ENCODE measurements at places on chromosomes 16 and 17.
A peak's percentile ranks its signal among the peaks of the same experiment; 100 is the strongest.

- DNase-seq = no peak
These were observed 8.8 kb upstream of the KRT31 start for GRCh38 chr17:41406205-41406604.

DNA sequence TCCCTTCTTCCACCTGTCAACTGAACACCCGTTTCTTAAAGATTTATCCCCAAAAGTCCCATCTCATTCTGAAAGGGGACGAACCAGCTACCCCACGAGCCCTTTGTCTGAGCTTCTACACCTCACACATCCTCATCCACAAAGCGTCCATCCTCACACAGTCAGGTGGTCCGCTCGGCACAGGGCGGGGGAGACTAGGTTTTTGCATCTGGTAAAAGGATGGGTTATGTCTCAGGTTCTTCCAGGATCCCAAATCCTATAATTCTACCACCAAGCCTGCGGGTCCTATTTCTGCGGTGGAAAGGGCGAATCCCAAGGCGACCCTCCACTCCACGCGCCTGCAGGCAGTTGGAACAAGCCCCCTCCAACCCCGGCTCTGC lies 458 bp downstream of the GFOD2 start:
- no peak for DNase-seq

- peak; percentile 46 for DNase-seq
These were observed 4.6 kb downstream of the SMCR8 start for GRCh38 chr17:18319604-18320256.

GRCh38 chr17:76088041-76088867 lies 9.3 kb downstream of the ZACN start:
- no peak for DNase-seq

DNA sequence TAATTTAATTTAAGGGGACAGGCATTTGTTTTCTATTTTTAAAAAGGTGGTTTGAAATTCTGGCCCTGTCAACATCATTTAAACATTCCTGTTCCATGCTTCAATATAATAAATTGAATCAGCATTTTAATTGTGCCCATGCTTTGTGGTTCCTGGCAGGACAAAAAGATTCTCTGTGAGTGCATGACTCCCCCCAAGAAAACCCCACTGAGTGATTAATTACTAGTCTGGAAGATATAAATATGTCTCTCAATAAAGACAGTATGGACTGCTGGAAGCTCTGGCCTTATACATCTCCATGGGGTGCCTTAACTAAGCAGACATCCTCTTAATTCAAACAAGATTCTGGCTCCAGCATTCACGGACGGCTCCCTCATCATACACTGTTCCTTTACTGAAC lies 95.0 kb upstream of the PSMD7 start:
- DNase-seq = no peak

GRCh38 chr16:2516391-2517240 lies 2.9 kb downstream of the ATP6V0C start:
- no peak for DNase-seq

DNA sequence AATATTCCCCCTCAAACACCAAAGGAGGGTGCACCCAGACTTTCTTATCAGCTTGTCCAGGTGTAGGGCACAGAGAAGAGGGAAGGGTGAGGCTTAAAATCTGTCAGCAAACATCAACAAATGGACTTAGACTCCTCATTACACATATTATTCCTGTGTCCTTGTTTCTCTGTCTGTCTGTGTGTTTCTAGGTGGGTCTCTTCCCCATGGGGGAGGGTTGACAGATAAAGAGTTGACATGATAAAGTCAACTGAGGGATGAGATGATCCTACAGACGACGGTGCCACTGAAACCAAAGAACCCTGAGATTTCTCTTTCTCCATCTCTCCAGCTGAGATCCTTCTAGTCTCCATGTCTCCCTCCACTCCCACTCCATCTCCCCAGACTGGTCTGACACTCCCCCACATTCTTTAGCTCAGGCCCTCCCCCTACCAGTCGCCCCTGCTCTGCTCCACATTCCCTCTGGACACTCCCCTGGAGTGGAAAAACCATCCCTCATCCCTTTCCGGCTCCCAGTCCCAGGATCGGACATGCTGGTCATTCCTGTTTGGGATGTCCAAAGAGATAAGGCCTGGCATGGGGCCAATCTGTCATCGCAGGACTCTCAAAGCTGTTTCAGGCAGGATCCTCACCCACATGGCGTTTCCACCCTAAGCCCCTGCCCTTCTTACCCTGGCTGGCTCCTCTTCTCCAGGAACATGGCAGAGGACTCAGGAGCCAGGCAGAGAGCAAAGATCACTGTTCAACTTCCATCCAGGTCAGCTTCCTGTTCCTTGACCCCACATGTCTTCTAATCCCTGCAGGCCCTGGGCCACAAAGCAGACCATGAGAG lies 2.9 kb upstream of the ITGA3 start:
- DNase-seq = no peak

DNA sequence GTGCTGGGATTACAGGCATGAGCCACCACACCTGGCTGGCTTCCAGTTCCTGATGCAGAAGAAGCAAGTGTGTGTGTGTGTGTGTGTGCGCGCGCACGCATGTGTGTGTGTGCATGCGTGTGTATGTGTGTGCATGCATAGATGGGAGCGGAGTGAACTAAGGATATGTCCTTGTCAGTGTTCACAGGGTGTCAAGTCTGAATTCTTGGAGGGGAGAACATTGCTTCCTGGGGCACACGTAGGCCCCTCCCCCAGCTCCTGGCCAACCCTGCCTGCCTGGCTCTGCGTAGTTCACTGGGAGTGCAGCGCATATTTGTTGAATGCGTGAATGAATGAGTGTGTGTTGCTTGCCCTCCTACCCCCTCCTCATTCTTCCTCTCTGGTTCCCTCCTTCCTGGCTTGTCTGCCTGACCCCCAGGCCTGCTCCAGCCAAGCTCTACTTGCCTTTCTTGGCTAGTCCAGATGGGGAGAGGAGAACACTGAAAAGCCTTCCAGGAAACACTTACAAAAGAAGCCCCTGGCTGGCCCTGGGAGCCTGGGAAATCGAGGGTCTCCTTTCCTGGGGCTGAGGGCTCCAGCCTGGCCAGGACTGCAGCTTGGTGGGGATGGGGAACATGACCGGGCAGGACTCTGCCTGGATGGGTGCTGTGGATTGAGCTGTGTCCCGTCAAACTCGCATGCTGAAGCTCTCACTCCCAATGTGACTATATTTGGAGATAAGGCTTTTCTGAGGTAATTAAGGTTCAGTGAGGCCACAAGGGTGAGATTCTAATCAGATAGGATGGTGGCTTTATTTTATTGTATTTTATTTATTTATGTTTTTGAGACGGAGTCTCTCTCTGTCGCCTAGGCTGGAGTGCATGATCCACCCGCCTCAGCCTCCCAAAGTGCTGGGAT lies 27.9 kb downstream of the IGFBP4 start:
- no peak for DNase-seq

DNA sequence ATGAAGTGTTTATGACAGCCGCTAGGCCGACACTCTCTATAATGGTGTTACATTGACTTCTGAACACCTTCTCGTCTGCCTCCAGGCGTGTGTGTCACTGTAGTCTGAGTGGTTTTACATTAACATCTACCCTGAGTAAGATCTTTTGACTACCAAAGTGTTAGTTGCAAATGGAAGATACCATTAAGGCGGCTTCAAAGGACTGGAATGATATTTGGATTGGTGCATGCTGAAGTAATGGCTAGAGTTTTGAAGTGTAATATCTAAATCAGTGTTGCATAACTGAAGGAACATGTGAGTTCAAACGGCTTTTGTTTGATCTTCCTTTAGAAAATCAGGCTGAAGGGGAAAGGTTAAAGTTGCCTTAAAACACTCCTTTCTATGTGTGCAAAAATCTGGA lies 52.2 kb downstream of the BCAS3 start:
- no peak for DNase-seq

DNA sequence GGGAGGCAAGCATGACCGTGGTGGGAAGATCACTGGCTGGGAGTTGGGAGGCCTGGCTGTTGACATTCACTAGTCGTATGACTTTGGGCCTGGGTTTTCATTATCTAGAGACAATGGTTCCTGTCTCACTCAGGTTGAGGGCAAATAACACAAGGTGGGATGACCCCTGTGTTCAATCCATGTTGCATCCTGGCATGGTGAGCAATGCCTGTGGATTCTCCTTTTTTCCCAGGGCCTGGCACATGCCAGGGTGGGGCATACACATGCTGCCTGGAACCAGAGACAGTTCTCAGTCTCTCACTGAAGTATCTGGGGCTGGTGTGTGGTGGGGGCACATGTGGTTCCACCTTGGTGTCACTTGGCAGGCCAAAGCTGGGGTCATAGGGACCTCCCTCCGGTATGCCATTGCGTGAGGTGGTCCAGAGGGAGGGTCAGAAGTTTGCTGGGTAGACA lies 5.4 kb downstream of the THRA start:
- no peak for DNase-seq

DNA sequence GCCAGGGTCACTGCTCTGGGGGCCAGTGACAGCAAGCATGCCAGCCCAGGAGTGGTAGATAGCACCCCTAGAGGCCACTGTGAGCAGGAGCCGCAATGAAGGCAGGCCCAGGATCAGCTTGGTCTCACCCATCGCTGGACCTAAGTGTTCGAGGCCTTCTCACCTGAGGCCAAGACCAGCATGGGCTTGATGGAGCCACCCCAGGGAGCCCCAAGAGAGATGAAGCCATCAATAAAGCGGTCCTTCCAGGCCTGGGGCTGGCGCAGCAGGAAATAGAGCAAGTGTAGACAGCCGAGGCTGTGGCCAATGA lies 1.8 kb downstream of the LCAT start:
- DNase-seq = no peak

- no peak for DNase-seq
These were observed 262.2 kb upstream of the PMFBP1 start for GRCh38 chr16:72434159-72434558.

DNA sequence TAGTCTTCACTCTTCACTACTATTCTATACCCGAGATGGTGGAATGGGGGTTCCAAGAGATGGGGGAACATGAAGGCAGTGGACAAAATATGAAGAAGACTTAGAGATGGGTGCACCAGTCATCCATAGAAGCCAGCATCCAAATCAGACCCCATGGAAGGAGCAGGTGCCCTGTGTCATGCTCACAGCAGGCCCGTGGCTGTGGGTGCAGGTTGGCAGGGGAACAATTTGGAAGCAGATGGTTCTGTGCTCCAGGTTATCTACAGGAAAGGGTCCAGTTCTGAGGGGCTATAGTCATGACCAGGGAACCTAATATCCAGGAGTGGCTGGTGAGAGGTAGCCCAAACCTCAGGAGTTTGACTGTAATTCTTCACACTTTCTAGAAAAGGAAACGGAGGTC lies 9.6 kb upstream of the LPCAT2 start:
- no peak for DNase-seq

DNA sequence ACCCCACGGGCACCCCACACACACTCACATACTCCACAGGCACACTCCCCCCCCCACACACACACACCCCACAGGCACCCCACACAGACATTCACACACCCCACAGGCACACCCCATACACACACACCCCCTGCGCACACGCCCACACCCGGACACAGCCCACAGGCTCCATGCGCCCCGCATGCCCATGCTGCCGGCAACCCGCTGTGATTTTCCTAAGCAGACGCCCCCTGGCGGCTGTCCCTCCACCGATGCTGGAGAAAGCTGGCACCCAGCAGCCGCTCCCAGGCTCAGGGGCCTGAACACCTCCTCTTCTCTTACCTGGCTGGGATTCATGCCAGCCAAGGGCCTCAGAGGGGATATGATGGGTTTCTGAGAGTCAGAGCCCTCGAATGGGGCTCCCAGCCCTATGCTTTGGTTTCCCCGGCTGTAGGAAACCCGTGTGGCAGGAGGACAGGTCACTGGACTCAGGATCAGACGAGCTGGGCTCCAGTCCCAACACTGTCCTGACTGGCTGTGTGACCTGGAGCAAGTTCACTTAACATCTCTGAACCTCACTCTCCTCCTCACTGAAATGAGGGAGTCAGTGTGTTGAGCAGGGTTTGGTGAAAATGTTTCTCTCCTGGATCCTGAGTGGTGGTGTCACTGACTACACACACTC lies 19.6 kb upstream of the TNFRSF13B start:
- peak; percentile 79 for DNase-seq

DNA sequence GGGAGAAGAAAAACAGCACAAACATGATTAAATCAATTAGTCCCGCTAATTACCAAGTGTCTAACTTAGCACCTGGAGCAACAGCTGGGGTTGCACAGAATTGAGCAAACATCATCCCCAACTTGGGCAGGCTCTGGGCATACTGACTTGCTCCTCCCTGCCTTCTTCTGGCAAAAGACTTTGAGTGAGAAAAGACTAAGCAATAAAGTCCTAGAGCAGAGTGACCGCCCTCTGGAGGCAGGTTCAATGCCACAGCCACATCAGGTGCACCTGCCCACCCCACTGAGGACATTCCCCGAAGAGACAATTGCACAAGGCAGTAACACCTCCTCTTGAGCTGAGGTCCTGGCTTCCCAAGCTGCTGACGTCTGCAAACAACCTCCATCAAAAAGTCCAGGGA lies 358.3 kb downstream of the SOX9 start:
- DNase-seq = no peak

DNA sequence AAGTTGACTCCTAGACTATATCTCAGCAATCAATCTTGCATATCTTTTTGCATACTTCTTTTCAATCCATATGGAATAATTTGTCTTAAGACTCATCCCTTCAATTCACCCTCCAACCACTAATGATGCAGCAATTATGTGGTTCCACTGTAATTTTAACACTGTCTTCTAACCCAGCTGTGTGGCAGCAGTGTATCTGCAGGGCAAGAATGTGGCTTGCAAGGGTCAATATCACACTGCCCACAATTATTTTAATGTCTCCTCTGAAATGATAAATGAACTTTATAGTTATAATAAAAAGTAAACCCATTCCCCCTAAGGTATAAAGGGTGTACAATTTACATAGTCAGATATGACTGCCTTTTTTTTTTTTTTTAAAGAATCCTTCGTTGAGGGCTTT lies 48.6 kb downstream of the FTO start:
- no peak for DNase-seq

- DNase-seq = no peak
These were observed 2.8 kb upstream of the SHISA9 start for GRCh38 chr16:12898551-12898950.

- no peak for DNase-seq
These were observed at the start of gene TNFSF13 for GRCh38 chr17:7558544-7559319. TNFSF13 (plus strand) TSS chr17:7558750; CDS start chr17:7559040, 290 bp downstream.

- DNase-seq = no peak
These were observed 18.1 kb downstream of the TRPV2 start for GRCh38 chr17:16433514-16433913.

All from dorsolateral prefrontal cortex (tissue), 122 donors.